ENCODE measurements at places on chromosomes 2 and 18. TPM values are rescaled to one million over a fixed set of nuclear protein-coding genes. Genes with fewer than 3 reads are reported as not detected.

Gene ZNF532
- total RNA-seq, result 7.8 TPM

Gene RGPD4
- total RNA-seq, result 0.09 TPM

DNA sequence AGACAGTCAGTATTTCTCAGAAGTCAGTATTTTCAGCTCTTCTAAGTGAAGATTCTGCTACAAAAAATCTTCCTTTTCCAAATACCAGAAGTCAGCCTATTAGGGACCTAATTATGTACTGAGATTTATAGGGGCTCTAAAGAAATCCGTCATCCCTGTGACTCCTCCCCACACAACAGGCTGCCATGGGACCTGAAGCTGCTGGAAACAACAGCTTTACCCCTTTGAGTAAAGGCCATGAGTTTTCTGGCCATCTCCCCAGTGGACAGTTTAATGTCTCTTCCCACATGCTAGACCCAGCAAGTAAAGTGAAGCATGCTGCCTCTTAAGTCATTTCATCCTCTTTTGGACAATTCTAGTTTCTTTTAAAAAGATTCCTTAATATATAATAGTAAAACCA is 255.7 kb upstream of the ACVR2A start:
- no peak for DNase-seq
- H3K27ac ChIP-seq, result no peak overlapping the region
- H3K27me3 ChIP-seq, result no peaks in the 10 kb centered on the region

DNA sequence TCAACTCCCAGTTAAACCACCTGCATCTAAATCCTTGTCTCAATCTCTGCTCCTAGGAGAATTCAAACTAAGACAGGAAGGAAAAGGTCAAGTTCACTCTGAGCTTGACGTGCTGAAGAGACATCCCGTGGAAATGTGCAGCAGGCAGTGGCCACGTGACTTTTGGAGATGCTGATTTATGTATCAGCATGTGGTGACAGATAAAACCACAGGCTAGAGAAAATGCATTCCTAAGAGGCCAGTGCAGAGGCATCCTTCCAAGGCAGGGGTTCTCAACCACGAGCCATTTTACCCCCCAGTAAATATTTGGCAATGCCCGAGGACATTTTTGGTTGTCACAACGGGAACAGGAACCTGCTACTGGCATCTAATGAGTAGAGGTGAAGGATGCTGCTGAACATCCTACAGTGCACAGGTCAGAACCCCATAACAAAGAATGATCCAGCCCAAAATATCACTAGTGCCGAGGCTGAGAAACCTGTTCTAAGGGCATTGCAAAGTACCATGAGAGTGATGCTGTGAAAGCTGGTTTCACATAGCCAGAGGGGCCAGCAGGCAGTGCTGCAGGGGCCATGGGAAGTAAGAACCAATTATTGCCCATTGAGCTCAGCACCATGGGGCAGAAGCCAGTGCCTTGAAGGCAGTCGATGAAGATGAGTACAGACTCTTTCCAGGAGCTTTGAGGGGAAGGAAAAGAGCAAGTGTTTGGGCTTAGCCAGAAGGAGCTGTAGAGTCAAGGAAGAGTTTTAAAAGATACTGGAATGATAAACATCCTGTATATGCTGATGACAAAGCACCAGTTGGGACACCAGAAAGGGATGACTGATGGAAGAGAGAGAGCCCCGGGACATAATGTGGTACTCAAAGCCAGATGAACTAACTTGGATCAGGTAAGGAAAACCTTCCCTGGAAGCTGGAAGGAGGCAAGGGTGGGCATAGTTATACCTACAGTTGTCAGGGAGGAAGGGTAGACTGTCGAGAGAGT is 174.6 kb downstream of the HAUS1 start:
- no peak overlapping the region for H3K27ac ChIP-seq
- H3K36me3 ChIP-seq, result no peaks in the 10 kb centered on the region
- H3K27me3 ChIP-seq, result no peaks in the 10 kb centered on the region

Gene VWC2L
- not detected for total RNA-seq

- no peaks in the 10 kb centered on the region for H3K4me1 ChIP-seq
- no peaks in the 10 kb centered on the region for H3K36me3 ChIP-seq
- no peak overlapping the region for H3K27ac ChIP-seq
- DNase-seq, result no peak
- H3K27me3 ChIP-seq, result no peaks in the 10 kb centered on the region
Observed at GRCh38 chr2:101435001-101435862, 39.7 kb downstream of the RFX8 start.

Gene KCNK3
- total RNA-seq, result not detected

DNA sequence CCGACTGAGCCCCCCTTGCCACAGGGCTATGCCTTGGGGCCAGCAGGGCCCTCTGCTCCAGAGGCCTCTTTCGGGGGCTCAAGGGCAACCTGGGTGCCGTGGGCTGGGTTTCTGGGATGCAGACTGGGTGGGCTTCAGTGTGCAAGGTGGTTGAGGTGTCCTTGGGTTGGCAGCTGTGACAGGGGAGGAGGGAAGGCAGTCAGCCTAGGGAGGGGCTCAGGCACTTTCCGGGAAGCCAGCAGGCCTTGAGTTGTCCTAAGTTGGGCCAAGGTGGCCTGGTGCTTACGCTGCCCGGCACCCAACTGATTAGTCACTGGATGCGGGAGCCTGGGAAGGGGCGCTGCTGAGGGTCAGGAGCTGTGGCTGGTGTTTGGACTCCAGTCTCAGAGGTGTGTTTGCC is 199.5 kb downstream of the TWIST2 start:
- H3K4me1 ChIP-seq, result no peaks in the 10 kb centered on the region
- no peak for DNase-seq
- no peak overlapping the region for H3K4me3 ChIP-seq
- H3K36me3 ChIP-seq, result peaks cover 2% of the 10 kb centered on the region
- no peak overlapping the region for H3K27ac ChIP-seq

Gene SANBR
- 6.0 TPM for total RNA-seq

DNA sequence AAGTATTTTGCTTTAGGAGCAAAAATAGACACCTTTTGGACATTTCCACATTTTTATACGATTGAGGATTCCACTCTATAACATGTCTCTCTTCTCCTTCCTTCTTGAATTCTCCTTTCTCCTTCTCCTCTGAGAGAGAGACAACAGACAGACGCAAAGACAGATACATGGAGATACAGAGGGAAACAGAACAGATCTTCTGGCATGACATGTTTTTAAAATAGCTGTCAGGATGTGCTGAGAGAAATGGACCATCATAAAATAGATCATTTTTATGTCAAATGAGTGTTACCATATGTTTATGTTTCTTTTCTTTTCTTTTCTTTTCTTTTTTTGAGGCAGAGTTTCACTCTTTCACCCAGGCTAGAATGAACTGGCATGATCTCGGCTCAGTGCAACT is 44.4 kb upstream of the ZNF532 start:
- no peak overlapping the region for H3K27ac ChIP-seq
- H3K27me3 ChIP-seq, result peaks cover 13% of the 10 kb centered on the region
- no peaks in the 10 kb centered on the region for H3K36me3 ChIP-seq
- no peak for DNase-seq

DNA sequence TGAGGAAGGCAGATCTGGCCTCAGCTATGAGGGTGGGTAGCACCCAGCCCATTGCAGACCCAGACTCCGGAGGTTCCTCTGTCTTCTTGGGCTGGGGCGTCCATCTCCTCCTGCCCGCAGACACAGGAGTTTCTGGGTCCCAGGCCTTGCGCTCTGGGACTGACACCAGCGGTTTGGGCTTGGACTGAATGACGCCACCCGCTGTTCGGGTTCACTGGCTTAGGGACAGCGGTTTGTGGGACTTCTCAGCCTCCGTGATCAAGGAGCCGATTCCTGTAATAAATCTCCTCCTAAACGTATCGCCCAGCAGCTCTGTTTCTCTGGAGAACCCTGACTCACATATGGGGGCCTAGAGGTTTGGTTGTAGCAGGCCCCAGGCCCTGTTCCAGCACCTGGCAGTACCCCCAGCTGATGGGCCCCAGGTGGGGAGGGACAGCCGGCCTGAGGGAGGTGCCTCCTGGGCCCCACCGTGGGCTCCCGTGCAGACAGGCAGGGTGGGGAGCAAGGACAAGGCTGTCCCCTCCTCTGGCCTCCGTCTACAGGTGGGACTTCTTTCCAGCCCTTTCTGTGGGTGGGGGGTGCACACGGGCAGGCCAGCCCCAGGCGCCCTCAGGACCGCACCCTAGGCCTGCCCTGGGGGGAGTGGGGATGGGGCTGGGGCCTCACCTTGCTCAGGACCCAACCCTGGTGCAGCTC is 4.5 kb upstream of the AQP12A start:
- no peak overlapping the region for H3K27ac ChIP-seq
- H3K36me3 ChIP-seq, result no peaks in the 10 kb centered on the region
- H3K27me3 ChIP-seq, result no peaks in the 10 kb centered on the region
- peaks cover 5% of the 10 kb centered on the region for H3K4me1 ChIP-seq

DNA sequence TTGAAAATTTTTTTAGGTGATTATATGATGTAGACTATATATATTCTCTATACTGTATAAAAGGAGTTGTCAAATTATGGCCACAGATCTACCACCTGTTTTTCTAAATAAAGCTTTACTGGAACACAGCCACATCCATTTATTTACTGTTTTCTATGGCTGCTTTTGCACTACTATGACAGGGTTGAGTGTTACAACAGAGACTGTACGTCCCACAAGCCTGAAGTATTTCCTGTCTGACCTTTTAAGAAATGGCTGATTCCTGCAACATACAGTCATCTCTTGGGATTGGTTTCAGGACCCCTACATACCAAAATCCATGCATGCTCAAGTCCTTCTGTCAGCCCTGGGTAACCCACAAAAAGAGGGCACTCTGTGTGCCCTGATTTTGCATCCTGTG is 508.3 kb downstream of the TSN start:
- no peaks in the 10 kb centered on the region for H3K4me1 ChIP-seq
- no peak for DNase-seq
- H3K36me3 ChIP-seq, result no peaks in the 10 kb centered on the region
- H3K27ac ChIP-seq, result no peak overlapping the region

- H3K36me3 ChIP-seq, result no peaks in the 10 kb centered on the region
- DNase-seq, result no peak
- no peaks in the 10 kb centered on the region for H3K4me1 ChIP-seq
- no peaks in the 10 kb centered on the region for H3K27me3 ChIP-seq
Observed at GRCh38 chr2:179222076-179222475, 42.6 kb downstream of the SESTD1 start.

Gene MAP3K19
- not detected for total RNA-seq

DNA sequence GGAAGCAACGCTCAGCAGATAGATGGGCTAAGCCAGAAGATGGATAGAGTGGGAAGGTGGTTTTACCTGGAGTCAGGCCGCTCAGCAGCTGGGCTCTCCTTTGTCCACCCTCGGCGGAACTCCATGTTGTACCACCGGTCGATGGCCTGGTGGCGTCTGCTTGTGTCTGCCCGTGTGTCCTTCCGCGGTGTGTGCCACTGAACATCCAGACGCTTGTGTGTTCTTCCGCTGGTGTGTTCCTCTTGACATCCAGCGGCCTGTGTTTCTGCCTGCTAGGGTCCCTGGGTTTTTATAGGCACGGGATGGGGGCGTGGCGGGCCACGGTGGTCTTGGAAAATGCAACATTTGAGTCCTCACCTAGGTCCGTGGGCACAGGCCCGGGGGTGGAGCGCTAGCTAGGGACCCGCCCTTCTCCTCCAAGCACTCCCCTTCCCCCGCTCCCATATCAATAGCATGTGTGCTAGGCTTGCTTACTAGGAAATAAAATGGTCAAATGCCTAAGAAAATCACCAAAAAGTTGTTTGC is 1431.7 kb upstream of the ACVR2A start:
- no peaks in the 10 kb centered on the region for H3K4me1 ChIP-seq
- no peak for DNase-seq
- H3K4me3 ChIP-seq, result no peak overlapping the region
- no peaks in the 10 kb centered on the region for H3K27me3 ChIP-seq

DNA sequence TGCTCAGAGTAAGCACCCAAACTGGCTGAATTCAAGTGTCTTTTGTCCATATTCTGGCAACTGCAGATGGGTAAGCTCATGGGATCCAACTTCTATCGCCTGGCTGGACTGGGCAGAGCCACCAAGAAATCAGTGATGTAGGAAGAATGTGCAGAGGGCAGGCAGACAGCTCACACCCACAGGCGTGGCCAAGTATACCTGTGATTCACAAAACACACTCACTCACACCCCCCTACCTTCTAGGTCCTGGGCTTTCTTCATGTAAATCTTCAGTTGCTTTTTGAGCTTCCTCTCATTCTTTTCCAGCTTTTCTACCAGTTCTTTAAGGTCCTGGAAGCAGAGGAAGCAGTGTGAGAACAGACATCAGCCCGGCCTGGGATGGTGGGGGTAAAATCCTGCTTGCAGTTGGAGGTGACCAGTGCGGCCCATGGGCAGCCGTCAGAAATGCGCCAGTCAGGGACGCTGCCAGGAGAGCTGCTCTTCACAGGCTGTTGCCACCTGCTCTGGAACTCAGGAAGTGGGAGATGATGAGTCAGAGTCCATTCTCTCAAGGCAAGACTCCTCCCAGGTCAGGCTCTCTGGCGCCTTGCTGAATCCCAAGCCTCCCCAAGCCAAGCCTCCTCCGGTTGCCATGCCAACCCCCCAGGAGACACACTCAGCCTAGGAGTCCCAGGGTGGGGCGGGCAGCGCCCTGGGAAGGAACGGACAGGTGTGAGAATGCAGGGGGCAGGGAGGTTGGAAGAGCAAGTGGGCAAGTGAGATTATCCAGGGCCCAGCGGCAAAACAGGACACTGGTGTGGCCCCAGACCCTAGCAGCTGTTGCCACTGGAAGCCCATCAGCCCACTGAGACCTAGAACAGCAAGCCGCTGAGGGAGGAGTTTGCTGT is 36.2 kb upstream of the ACAA2 start:
- H3K36me3 ChIP-seq, result no peaks in the 10 kb centered on the region
- H3K27ac ChIP-seq, result no peak overlapping the region
- no peak for DNase-seq
- no peak overlapping the region for H3K4me3 ChIP-seq
- H3K27me3 ChIP-seq, result no peaks in the 10 kb centered on the region

GRCh38 chr2:72973566-72974435 is 56.5 kb downstream of the EMX1 start:
- H3K4me1 ChIP-seq, result no peaks in the 10 kb centered on the region
- H3K27ac ChIP-seq, result no peak overlapping the region
- no peaks in the 10 kb centered on the region for H3K27me3 ChIP-seq
- peak; percentile 9 for DNase-seq
- H3K4me3 ChIP-seq, result no peak overlapping the region

Gene ADCYAP1
- total RNA-seq, result not detected

DNA sequence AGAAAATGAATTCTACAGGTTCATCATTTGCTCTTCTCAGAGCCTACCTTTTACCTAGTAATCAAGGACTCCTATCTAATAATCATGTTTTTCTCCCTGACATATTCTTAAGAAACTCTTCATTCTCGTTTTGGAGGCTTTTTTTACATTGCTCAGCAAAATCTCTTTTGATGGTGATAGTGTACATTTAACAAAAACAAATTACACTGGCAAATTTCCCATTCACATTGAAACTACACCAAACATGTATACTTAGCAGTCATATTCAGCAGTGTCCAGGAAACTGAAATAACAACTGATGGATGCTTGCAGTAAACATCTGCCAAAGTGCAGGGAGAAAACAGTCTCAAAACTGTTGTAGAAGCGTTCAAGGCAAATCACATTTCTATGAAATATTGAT is 4.4 kb upstream of the VIT start:
- no peak overlapping the region for H3K27ac ChIP-seq
- H3K27me3 ChIP-seq, result no peaks in the 10 kb centered on the region
- H3K4me1 ChIP-seq, result no peaks in the 10 kb centered on the region
- no peaks in the 10 kb centered on the region for H3K36me3 ChIP-seq
- H3K4me3 ChIP-seq, result no peak overlapping the region
